ENCODE measurements at places on chromosomes 5 and 9. TPM values are rescaled to one million over a fixed set of nuclear protein-coding genes. Genes with fewer than 3 reads are reported as not detected.

DNA sequence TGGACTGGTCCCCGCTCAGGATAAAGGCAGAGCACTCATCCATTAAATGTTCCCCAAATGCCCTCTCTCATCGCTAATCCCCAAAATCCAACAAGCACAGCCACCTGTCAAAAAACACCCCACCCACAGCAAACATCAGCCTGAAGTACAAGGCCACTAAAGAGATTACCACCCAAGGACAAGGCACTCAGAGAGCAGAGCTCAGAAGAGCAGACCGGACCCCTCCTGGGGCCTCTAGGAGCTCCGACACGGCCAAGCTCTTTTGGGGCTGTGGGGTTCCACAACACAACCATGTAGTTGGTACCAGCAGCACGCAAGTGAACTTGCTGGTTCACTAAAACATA is 9.8 kb downstream of the VDAC1 start:
- no peak for DNase-seq

DNA sequence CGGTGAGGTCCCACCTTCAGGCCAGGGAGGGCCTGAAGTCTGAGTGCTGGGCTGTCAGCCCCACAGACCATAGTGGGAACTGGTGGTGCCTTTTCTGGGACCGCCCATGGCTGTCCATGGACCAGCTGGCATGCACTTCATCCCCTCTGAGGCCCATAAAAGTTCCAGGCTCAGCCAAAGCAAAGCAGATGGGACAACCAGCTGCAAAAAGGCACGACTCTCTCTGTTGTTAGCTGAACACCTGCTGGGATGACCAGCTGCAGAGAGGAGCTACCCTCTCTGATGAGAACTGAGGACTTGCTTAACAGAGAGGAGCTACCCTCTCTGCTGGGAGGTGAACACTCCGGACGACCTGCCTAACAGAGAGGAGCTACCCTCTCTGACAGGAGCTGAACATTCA is 844.3 kb upstream of the DMAC1 start:
- no peak for DNase-seq

- no peak for DNase-seq
Measured at GRCh38 chr9:97324954-97325353, 17.5 kb downstream of the CCDC180 start.

DNA sequence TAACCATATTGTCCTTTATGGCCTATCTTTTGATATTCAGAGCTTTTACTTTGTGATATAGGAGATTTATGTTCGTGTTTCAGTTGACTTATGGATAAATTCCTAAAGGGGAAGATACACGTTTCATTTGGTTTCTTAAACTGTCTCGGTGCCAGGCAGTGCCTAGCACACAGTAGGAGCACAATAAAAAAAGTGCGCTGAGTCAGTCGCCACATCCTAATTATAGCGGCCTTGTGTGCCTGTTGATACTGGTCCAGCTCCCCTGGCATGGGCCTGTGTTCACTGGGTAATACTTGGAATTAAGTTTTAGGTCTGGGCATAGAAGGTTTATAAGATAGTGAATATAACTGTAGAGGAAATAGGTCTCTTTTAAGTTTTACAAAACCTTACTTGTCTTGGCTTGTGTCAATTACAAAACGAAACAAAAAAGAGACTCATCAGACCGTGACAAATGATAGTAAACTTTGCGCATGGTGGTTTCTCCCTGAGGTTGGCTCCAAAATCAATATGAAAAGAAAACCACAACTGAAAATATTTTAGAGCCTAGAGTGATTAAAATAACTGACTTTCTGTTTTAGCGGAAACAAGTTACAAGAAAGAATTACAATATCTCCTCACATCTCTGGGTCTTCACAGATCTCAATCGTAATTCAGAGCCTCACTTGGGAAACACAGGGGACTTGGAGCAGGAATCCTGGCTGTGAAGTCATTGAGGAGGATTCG is 84.8 kb downstream of the MVB12B start:
- DNase-seq, result no peak

- no peak for DNase-seq
Measured at GRCh38 chr9:92341578-92341977, 15.8 kb downstream of the CENPP start.

LHX6 gene
- total RNA-seq, result not detected

DNA sequence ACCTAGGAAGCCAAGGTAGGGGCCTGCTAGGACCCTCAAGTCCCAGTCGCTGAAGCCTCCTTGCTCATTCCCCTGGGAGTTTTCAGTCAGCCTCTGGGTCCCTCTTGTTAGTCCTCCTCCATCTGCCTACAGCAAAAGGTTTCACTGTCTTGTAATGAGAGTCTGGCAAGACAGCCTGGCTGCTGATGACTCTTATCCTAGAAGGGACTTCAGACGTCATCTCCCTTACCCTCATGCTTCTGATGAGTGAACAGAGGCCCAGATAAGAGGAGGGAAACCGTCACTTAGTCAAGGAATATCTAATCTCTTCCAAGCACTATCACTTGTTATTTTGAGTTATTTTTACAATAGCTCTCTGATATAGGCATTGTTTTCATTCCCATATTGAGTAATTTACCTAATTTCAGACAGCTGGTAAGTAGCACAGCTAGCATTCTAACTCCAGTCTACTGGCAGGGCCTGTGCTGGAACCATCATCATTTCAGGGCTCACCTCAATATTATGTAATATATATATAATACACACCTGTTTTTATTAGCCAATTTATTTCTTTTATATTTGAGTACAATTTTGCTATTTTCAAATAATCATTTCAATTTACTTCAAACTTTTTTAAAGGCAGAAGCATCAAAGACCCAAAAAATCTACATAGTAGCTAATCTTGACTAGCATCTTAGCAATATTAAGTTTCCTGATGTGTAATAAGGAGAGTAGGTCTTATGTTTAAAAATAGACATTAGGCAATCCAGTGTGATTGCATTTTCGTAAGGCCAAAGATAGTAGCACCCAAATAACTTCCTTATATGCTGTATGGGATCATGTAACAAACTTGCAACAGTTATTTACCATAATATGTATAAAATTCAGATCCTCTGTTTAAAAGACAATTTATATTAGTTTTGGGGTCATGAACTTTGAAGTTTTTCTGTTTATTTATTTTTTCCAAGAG is 7.9 kb downstream of the CMYA5 start:
- no peak for DNase-seq

DNA sequence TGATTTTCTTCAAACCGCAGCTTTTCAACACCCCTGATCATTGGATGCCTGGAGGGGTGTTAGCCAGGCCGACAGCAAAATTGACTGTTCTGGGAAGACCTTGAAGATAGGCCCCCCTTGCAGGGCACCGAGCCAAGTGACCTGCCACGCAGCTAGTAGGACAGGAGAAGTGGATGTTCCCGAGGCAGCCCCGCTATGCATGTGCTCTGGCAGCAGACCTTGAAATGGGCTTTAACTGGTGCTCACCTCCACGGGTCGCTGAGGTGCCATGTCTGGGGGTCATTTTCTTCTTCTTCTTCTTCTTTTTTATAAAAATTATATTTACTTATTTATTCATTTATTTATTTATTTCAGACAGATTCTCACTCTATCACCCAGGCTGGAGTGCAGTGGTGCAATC is 12.6 kb downstream of the FGF18 start:
- no peak for DNase-seq

DNA sequence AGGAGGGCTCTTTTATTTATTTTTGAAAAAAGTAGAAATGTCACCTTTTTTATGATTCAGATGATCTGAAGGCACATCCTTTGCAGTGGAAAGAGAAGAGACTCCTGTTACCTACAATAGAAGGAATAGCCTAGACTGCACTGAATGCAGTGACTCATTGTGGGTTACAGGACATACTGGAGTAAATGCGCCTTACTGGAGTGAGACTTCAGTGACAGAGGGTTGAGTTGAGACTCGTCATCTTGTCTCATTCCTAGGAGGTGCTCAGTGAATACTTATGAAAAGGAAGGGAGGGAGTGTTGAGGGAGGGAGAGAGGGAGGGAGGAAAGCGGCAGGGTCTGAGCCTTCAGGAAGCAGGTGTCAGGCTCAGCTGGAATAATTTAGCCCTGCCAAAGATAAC is 25.2 kb downstream of the ANKRA2 start:
- peak; percentile 87 for DNase-seq

ECSCR gene
- 0.60 TPM for total RNA-seq

TBCA gene
- 186 TPM for total RNA-seq

GRCh38 chr5:172775326-172776234 is 4.6 kb upstream of the DUSP1 start:
- DNase-seq, result peak; percentile 79

DNA sequence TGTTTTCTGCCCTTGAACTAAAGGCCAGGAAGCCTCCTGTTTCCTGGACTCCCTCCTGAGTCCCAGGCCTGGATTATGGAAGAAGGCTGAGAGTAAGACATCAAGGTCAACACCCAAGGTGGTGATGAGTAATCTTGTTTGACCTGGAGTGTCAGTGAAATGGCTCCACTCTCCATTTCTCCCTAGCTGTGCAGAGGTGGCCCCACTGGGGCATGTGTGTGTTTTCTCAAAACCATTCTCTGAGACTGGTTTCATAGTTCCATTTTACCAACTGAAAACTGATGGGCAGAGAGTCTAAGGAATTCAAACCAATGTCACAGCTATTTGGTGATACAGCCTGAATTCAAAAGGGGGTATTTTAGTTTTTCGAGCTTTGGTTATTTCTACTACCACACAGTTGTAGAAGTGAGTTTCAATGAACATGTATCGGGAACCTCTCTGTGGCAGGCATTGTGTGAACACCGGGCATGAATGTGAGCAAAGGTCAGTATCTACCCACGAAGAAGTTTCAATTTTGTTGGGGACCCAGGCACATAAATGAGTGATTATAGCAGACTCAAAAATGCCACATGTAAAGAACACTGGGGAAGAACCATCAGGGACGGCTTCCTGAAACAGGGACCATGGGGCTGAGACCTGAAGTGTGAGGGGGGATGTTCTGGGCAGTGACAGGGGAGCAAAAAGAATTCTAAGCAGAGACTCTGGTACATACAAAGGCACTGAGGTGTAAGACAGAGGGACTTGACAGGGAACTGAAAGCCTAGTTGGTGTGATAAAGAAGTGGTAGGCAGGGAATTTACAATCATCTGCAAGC is 269.6 kb upstream of the KLF4 start:
- DNase-seq, result no peak

- DNase-seq, result no peak
Measured at GRCh38 chr9:81375187-81376100, 313.9 kb downstream of the TLE1 start.

DNA sequence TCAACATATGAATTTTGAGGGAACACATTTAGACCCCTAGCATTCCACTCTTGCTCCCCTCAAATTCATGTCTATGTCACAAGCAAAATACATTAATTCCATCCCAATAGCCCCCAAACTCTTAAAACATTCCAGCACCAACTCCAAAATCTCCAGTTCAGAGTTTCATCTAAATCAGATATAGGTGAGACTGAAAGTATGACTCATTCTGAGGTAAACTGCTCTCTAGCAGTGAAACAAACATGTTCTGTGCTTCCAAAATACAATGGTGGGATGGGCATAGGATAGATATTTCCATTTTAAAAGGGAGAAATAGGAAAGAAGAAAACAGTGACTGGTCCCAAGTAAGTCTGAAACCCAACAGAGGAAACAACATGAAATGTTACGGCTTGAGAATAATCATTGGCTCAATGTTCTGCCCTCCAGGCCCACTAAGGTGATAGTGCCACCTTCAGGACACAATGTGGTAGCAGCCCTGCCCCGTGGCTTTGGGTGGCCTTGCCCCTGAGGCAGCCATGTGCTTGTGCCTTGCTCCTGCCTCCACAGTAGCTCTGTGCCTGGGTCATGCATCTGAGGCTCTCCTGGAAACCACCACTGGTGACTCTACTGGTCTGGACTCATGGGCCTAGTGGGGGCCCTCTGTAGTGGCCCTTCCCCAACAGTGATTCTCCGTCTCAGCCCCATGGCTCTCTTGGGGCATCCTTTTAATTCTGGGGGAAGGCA is 36.4 kb upstream of the IPPK start:
- no peak for DNase-seq

DNA sequence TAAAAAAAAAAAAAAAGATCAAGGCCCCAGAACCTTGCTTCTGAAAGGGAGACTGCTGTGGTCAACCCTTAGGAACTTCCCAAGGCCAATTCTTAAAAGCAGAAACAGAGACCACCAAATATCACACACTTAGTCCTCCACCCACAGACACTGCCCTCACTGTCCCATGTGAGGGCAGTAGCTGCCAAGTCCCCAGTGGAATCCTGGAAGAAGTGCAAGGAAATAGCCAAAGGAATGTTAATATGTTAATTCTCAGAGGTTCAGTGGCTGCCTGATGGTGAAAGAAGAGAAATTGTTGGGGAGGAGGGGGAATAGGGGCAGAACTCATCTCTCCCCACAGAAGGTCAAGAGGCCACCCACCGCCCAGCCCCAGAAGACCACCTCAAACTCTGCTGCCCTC is 23.1 kb downstream of the FSTL4 start:
- no peak for DNase-seq

- no peak for DNase-seq
Measured at GRCh38 chr5:59678943-59679342, 214.6 kb downstream of the PDE4D start.

DNA sequence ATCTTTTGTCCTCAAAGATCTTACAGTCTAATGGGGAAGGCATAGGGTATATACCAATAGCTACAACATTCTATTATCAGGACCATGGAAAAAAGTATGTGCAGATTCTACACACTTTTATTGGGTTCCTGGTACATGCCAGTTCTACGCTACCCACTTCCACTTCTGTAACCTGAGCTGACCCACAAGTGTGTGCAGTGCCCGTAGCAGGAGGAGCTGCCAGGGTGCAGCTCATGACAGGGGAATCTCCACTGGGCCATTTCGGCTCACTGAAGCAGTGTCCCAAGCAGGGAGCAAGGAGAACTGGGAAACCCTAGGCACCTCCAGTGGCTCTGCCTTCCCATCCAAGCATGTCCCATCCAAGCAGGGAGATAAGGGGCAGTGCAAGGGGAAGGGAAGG is 60.4 kb downstream of the FOXI1 start:
- no peak for DNase-seq

PAX5 gene
- total RNA-seq, result not detected

TRIM14 gene
- 35.3 TPM for total RNA-seq

DNA sequence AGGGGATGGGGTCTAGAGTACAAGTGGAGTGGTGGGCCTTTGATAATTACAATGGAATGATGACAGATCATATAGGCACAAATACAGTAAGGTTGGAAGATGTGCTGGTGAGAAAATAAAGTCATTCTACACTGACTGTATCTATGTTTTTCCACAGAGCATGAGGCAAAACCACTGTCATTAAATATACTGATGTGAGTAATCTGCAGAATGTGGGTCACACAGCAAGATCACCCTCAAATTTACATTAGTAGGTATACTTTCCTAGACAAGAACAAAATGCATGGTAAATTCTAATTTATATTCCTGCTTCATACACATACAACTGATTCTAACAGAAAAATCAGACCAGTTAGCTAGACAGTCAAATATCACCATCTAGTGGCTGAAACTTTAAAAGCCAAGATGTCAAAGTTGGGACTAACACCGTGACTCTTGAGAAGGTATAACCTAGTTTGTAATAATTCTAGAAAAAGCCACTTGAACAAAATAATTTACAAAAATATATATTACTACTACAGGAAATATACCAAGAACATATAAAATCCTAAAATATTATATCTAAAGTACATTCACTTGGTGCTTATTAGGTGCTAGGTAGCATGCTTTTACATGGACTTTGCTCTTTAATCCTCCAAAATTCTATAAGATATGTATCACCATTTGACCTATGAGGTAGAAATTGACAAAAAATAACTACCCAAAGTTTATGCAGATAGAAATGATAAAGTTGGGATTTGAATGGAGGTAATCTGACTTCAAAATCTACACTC is 19.5 kb downstream of the TTC33 start:
- DNase-seq, result peak; percentile 72
